T-helper 17 cell (primary cell): ENCODE measurements at places on chromosomes 1 and 21. TPM values are rescaled to one million over a fixed set of nuclear protein-coding genes. Genes with fewer than 3 reads are reported as not detected.

The KRTAP13-2 gene
- total RNA-seq: not detected

The CFHR5 gene
- not detected for total RNA-seq

The TNFAIP8L2 gene
- total RNA-seq: 5.4 TPM

- peaks cover 30% of the 10 kb centered on the region for H3K4me1 ChIP-seq
- H3K36me3 ChIP-seq: no peaks in the 10 kb centered on the region
- no peak overlapping the region for H3K4me3 ChIP-seq
- H3K27ac ChIP-seq: no peak overlapping the region
- peaks cover 9% of the 10 kb centered on the region for H3K27me3 ChIP-seq
Observed at GRCh38 chr1:182634306-182635072, 30.3 kb upstream of the RGS16 start.

- peaks cover 30% of the 10 kb centered on the region for H3K4me1 ChIP-seq
- peaks cover 8% of the 10 kb centered on the region for H3K36me3 ChIP-seq
- H3K27me3 ChIP-seq: no peaks in the 10 kb centered on the region
- no peak overlapping the region for H3K4me3 ChIP-seq
- no peak for DNase-seq
Observed at GRCh38 chr1:67004176-67004575, 49.8 kb downstream of the SLC35D1 start.

- H3K27me3 ChIP-seq: peaks cover 44% of the 10 kb centered on the region
- H3K4me1 ChIP-seq: peaks cover 5% of the 10 kb centered on the region
- H3K36me3 ChIP-seq: no peaks in the 10 kb centered on the region
- no peak overlapping the region for H3K27ac ChIP-seq
Observed at GRCh38 chr1:10720635-10721034, 75.8 kb downstream of the CASZ1 start.

GRCh38 chr1:8120693-8121260 lies 94.7 kb upstream of the ERRFI1 start:
- no peak overlapping the region for H3K4me3 ChIP-seq
- peaks cover 4% of the 10 kb centered on the region for H3K27me3 ChIP-seq
